ENCODE measurements at places on chromosomes 11 and 22.

DNA sequence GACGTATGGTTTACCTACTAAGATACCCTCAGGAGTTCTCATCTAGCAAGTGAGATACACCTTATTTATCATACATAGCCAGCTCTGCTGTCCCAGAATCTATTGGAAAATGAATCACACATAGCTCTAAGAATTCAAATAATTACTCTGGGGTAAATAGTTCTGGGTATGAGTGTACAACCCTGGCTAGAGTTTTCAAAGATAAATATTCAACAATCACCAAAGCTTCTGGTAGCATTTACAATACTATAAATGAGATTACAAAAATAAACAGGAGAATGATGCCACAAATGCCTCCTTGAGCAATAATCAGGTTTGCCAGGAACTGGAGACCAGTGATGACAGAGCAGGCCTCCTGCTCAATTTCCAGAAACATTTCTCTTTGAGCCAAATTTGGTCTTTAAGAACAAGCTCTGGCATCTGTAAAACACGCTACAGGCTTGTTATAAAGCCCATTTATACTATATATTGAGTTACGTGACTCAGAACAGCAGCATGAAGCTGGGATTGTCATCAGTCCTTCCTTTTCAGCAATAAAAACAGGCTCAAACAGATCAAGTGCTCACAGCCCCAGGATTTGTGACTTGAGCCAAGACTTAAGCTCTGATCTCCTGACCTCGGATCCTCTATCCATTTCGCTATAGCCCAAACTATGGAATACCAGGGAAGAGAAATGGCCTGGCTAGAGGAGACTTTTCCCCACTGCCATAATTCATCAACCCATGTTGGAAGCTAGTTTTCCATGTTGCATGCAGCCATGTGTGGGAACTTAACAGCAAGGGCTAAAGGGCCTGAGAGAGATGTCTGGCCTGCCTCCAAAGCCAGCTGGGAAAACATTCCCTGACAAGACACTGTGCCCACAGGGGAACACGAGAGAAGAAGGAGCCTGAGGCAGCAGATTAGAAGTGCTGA is 19.7 kb downstream of the RAB30 start:
- DNase-seq: no peak

DNA sequence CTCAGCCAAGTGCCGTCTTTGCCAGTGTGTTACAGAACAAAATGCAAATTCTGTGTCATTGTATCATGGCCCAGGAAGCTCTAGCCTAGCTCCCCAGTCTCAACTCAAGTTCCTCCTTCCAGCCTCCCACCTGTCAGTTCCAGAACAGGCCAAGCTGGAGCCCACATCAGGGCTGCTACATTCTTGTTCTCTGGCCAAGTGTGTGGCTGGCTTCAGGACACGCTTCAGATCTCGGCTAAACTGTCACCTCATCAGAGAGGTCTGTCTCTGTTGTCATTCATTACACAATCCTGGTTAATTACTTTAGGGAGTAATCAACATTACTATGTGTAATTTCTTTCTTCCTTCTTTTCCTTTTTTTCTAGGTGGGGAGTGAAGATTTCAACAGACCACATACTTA is 347.0 kb upstream of the SYN3 start:
- no peak for DNase-seq

GRCh38 chr11:68632802-68633201 is 51.5 kb upstream of the GAL start:
- DNase-seq: peak; percentile 39

DNA sequence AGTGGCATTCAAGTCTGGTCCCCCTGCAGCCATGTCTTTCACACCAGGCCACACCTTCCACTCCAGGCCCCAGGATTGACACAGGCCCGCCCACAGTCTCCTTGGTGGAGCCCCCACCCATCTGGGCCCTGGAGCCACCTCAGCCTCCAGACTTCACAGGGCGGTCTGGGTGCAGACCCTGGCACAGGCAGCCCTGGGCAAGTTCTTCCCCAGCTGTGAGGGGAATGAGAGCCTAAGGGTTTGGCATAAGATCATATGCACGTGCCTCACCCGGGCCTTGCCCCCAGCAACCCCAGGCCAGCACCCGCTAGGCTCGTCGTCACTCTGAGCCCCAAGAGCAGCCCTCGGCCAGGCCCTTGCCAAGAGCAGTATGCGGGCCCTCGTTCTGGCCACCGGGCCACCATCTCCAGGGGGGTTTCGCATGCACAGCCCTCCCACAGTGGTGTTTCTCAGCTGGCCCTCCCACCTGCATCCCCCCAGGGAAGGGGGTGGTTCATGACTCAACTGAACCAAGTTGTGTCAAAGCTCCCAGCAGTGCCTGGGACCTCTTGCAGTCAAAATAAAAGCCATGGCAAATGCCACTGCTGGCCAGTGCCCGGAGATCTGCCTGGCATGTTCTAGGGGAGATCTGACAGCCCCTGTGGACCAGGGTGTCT is 70.4 kb upstream of the KCNQ1OT1 start:
- DNase-seq: no peak

- DNase-seq: no peak
These were observed 349.5 kb downstream of the TBC1D22A start for GRCh38 chr22:47111626-47112581.

DNA sequence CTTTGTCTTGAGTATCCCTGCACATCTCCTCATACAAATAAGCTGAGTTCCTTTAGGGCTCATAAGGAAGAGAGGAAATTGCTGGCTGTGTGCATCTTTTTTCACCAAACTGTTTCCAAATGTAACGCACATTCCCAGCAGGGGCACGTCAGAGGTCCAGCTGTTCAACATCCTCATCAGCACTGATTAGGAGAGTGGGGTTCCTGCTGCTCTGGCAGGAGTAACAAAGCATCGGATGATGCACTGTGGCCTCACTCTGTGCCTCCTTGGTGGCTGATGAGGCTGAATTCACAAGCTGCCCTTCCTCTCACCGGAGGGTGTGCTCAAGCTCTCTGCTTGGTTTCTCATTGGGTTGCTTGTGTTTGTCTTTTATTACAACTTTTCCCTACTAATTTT is 35.5 kb upstream of the SLC25A1 start:
- no peak for DNase-seq

- DNase-seq: no peak
These were observed 8.9 kb upstream of the BBOX1 start for GRCh38 chr11:27031754-27032153.

DNA sequence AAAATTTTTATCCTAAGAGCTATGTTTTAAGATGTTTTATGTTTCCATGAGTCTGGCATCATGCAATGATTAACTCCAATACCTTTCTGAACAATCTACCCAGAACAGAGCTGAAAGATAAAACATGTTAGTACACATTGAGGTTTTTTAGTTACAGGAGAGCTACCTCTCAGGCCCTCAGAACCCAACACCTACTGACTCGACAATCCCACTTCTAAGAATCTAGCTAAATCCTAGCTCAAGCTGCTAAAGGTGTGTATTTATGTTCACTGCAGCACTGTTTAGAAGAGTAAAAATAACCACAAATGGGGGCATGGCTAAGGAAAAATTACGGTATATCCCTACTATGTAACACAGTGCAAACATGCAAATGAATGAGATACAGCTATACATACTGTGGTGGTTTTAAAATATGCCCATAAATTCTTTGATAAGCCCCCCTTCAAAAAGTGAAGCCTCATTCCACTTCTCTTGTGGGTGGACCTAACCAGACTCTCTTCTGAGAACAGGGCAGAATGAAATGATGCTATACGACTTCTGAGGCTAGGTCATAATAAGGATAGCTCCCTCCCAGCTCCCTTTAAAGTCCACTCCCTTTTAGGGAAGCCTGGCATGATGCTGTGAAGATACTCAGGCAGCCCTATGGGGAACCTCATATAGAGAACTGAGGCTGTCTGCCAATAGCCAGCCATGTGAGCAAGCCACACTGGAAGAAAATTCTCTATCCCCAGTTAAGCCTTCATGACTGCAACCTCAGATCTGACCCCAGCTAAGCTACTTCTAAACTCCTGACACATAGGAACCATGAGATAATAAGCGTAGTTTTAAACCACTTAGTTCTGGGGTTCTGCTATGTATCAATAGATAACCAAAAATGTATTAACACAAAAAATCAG is 29.5 kb downstream of the TMEM123 start:
- DNase-seq: peak; percentile 26

DNA sequence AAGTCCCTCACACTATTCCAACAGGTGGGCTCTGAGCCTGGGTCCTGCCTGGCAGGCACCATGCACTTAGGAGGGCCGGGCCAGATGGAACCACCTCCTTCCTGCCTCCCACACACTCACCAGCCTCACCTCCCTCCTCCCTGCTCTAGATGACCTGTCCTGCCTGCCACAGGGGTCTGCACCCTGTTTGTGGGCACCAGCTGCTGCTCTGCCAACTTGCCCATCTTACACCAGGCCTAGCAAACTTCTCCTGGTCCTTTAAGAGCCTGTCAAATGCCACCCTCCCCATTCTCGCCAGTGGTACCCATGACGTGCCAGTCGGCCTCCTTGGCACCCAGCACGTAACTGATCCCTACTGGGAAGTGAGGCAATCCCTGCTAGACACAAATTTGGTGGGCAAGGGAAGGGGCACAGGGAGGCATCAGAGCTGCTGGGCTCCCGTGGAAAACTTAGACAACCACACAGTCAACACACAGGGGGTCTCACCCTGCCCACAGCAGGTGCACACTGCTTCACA is 3.1 kb downstream of the MOB2 start:
- no peak for DNase-seq

DNA sequence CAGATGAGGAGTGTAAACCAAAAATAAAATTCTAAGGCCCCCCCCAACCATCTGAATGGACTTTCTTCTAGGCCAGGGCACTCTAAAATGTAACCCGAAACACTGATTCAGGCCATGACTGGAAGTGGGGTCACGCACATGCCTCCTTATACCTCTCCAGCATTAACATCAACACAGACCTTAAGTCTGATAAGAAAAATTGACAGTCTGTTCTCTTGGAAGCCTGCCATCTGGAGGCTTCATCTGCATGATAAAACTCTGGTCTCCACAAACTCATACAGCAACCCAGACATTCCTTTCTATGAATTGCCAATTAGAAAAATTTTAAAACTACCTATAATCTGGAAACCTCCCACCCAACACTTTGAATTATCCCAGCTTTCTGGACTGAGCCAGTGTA is 3.9 kb upstream of the SERGEF start:
- no peak for DNase-seq

- no peak for DNase-seq
These were observed 403.9 kb upstream of the ANO3 start for GRCh38 chr11:25928076-25928475.

- peak; percentile 63 for DNase-seq
These were observed 1.2 kb downstream of the ARHGEF17 start for GRCh38 chr11:73308961-73309919.

DNA sequence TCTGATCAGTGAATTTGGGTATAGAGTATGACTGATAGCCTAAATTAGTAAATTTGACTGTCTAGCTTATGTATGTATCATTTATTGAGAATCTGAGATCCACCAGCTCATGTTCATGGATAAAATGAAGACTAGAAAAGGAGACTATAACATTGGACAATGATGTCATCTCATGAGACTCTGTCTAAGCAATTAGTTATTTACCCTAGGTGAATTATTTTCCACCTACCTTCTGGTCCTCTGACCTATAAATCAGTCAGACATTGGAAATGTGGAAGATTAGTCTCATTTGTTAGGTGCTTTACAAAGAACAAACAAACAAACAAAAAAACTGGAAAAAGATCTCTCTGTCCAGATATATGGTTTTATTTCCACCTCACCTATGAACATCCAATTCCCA is 38.7 kb upstream of the CALCA start:
- no peak for DNase-seq

DNA sequence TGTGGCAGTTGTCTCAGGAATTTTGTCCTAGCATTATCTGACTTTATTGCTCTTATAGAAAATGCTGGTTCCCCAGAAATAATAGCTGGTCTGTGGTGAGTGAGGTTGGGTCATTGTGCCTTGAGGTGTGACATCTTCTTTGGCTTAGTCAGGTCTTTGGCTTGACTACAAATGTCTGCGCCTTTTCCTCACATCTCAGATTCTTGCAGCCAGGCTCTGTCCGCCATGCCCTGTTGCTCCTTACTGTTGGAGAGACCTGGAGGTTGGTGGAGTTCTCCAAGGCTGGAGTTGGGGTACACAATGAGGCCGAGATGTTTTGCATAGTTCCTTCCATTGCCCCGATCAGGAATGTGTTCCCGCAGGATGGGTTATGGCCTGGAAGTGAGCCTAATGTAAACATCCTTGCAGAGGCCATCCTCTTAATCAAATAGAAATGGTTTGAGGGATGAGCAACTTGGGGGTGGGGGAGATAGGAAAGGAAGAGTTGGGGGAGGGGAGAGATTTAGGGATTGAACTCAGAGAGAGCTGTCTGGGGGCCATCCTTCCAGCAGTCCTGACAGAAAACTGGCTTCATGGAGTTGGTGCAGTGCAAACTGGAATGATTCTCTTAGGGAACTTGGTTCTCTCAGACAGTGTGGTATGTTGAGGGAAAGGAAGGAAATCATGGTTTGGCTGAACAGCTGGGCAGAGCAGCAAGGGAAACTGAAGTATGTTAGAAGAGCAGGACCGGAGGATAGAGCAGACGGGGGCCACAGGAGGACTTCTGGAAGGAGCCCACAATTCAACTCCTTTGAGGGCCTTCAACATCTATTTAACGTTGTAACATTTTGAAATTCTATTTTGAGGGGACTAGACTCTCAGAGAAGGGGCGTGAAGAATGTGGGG is 49.9 kb downstream of the ZBTB16 start:
- no peak for DNase-seq

DNA sequence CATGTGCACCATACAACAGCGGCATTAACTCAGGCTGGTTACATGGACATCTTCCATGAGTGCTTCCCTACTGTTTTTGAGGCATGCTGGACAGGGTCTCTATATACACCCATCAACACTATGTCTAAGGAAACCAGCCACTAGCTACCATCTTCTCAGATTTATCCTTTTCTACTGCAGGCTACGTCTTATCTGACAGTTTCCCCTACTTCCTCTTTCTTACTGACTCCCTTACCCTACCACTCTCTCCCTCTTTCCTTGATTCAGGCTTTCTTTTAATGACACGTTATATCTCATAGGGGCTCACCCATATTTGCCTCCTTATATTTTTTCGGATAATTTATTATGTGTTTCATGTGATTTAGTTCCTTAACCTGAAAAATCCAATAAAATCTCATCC is 41.8 kb downstream of the DDI1 start:
- peak; percentile 64 for DNase-seq

DNA sequence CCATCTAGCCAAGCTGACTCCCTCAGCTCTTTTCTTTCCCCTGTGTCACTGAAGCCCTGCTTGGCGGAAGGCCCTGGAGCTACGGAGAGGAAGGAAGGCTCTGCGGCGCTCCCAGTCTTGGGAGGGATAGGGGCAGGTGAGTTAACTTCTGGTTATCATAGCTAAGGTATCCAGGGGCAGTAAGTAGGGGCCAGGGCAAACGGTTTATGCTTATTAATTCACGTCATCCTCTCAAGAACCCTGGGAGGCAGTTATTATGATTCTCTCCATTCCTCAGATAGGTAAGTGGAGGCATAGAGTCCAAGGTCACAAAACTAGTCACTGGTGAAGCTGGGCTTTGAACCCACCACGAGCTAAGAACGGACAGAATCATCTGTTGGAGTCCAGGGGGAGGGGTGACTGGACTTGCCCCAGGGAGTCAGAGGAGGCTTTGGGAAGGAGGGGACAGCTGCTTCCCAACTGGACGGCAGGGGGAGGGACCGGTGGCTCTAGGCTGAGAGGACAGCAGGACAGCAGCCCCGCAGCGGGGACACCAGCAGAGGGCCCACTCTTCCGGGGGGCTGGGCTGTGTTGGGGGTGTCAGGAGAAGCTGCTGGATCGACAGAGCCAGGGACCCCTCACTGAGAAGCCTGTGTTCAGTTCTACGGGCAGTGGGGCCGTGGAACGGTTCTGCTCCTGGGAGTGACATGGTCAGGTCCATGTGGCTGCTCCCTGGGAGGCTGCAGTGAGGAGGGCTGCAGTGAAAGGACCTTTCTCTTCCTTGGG is 3.5 kb downstream of the BAIAP2L2 start:
- DNase-seq: no peak
